Stimulated activated CD8-positive, alpha-beta memory T cell treated with anti-CD3 and anti-CD28 coated beads, Interleukin-2, amount 100 ng/mL, for 48 hours (primary cell): ENCODE measurements at places on chromosomes 16 and 17.

GRCh38 chr17:49337884-49338283, 24.2 kb downstream of the ZNF652 start:
- DNase-seq, result no peak

GRCh38 chr16:48978501-48978900, 303.1 kb downstream of the CBLN1 start:
- DNase-seq, result no peak

DNA sequence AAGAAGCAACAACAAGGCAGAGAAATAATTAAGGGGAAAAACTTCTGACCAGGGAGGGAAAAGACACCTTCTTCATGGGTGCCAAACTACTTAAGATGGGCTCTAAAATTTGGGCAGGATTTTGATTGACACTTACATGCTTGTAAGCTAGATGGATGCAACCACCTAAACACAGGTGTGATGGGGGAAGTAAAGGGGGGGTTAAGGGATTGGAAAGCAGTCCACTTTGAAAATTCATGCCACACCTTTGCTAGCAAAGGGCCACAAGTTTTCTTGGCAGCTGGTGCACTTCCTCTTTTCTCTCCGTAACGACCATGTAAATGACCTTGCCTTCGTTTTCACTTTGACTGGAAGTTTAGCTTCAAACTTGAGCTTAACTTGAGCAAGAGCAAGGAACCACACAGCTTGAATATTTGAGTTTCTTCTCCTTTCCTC, 14.3 kb upstream of the PRKAR1A start:
- DNase-seq, result no peak

DNA sequence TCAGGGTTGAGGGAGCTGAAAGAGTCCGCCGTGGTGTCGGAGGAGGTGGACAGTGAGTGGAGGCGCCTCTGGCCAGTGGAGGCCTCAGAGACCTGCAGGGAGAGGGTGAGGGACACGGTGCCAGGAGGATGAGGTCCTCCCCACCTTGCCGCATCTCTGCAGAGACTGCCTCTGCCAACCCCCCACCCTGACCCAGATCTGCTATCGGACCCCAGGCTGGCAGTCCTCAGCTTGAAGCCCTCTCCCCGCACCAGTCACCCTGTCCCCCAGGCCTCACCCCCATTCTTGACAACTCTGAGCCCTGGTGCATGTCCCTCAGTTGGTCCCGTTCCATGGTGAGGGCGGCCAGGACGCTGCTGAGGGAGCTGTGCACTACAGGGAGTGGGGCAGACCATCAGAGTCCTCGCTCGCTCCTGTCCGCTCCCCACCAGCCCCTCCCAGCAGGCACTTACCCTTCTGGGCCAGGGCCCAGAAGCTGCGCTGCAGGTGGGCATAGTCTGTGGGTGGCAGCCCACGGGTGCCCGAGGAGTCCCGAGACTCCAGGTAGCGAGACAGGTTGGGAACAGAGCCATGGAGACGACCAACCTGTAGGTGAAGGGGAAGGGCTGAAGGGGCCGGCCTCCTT, 5.4 kb downstream of the OSBPL7 start:
- no peak for DNase-seq

- DNase-seq, result no peak
Observed at GRCh38 chr17:9522074-9522473, 53.5 kb downstream of the STX8 start.

DNA sequence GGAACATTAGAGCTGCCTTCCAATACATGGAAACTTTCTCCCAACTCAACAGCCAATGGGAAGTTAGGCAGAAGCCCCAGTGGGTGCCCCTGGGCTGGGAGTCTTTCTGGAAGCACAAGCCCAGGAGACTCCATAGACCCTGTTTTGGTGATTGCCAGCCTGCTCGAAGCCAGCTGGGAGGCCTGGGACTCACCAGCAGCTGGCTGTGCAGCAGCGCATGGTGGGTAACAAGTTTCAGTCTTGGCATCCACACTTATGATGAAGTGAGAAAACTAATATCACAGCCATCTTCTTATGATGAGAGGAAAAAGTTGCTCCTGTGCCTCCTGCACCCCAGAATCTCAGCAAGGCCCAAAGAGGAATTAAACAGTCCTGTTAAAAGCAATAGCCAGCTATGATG, 522.5 kb upstream of the CDH5 start:
- DNase-seq, result no peak

DNA sequence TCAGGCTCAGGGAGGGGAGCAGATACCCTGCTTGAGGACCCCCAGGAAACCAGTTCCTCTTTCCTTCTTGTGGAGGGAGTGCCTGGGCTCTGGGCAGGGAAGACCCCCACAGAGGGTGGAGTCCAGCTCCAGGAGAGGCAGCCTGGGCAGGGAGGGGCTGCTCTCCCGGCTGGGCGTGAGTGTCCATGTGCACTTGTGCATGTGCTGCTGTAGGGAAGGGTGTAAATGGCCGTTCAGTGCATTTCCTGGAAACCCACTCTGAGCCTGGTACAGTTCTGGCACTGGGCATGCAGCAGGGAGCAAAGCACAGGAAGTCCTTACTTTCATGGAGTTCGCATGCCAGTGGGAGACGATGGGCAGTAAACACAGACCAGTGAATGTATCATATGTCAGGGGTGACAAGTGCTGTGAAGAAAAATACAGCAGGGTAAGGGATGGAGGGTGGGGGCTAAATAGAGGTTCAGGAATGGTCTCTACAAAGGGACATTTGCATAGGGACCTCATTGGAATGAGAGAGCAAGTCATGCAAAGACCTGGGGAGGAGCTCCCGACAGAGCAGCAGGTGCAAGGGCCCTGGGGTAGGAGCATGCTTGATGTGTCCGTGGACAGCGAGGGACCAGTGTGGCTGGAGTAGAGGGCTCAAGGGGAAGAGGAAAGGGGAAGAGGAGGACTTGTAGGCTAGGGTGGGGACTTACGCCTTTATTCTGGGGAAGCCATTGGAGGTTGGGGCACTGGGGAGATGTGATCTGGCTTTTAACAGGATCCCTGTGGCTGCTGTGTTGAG, 5.5 kb downstream of the STARD3 start:
- DNase-seq, result no peak

GRCh38 chr16:64412578-64413280, 709.1 kb downstream of the CDH11 start:
- no peak for DNase-seq

DNA sequence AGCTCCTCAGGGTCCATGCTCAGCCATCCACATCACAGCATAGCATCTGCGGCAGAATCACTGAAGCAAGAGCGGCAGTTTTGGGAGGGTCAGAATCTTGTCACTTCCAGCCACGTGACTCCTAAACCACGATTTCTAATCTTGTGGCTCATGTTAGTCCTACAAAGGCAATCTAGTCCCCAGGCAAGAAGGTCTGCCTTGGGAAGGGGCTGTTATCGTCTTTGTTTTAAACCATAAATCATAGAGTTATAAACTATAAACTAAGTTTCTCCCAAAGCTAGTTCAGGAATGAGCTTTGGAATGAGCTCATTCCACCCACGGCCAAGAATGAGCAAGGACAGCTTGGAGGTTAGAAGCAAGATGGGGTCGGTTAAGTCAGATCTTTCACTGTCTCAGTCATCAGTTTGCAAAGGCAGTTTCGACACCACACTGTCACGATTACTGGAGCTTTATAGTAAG, 20.8 kb upstream of the DNAH17 start:
- DNase-seq, result no peak

DNA sequence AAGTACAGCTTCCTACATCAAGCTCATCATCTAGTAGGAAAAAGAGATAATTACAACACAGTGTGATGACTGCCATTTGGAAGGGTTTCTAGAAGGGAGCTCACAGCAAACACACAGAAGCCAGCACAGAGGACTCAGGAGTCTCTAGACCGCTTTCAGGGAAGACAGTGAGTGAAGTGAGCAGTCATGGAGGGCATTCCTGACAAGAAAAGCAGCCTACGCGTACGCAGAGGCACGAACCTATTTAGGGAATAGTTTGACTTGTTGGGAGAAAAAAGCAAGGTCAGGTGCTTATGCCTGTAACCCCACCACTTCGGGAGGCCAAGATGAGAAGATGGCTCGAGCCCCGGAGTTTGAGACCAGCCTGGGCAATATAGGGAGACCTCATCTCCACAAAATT, 8.4 kb upstream of the HASPIN start:
- no peak for DNase-seq

DNA sequence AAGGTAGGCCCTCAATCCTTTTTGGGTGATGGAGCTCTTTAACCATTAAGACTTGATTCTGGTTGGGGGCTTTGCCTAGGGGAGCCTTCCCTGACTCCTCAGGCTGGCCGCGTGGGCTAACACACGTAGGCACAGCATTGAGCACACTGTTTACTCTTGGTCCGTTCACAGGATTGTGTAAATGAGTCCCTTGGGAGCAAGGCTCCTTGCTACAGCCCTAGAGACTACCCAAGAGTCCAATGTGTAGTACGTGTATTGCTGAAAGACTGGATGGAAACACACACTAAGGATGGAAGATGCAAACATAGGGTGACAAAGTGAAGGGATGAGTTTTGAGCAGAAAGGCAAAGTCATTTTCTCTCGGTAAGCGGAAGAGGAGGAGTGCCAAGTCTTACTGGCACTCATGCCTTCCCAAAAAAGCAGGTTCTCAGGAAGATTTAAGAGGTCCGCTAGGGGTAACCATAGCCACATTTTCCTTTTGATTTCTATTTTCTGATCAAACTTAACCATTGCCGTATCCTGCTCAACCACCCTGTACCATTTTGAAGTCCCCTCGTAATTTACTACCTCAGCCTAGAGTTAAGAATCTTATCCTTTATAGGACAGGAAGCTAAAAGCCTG, 911 bp upstream of the ITGA2B start:
- DNase-seq, result no peak

- DNase-seq, result no peak
Observed at GRCh38 chr17:6989779-6990178, 6.1 kb upstream of the ALOX12 start.

GRCh38 chr16:27408602-27409031, 6.6 kb downstream of the IL21R start:
- no peak for DNase-seq

GRCh38 chr16:23557779-23558702, 514 bp downstream of the UBFD1 start:
- DNase-seq, result no peak

DNA sequence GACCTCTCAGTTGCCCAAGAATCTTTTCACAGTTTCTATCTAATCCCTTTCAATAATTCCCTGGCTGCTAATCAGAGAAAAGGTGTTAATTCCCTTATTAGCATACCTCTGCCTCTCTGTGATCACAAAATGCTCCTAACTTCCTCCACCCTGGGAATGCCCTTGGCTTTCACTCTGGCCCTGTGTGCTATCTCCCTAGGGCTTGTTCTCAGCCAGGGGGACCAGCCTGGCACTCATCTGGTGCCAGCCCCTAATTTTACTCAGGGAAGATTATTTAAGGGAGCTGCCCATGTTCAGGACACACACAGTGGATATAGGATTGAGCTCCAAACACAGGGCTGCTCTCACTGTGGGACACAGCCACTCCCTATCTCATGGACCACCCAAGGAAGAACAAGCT, 225.2 kb downstream of the GRIN2A start:
- no peak for DNase-seq

DNA sequence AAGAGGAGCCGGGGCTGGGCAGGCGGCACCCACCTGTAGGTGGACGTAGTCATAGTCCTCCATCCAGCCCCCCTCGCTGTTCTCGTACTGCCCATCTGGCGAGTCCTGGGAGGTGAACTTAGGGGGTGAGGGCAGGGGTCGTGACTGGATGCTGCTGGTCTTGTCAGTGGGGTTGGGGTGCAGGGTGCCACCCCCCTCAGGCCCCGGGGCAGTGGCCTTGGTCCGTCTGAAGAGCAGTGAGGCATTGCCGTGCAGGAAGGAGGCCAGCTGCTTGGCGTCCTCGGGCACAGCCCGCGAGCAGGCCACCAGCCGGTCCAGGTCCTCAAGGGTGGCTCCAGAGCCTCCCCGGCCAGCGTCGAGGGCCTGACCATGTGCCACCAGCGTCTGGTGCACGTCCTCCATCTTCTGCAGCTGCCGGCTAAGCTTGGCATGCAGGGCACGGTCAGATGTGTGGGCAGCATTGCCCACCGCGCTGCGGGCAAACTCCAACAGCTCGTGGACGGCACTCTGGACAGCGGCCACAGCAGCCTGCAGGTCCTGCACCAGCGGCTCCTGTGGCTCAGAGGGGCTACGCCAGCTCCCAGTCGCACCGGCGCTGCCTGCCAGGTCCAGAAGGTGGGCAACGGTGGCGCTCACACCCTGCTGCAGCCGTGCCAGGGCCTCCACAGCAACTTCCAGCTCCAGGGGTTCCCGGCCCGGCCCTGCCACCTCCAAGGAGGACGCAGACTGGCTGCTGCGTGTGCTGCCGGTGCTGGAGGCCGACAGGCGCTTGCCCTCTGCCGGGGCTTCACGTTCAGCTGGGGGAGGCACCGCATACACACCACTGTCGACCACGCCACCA, 16.3 kb downstream of the CTRB1 start:
- no peak for DNase-seq

DNA sequence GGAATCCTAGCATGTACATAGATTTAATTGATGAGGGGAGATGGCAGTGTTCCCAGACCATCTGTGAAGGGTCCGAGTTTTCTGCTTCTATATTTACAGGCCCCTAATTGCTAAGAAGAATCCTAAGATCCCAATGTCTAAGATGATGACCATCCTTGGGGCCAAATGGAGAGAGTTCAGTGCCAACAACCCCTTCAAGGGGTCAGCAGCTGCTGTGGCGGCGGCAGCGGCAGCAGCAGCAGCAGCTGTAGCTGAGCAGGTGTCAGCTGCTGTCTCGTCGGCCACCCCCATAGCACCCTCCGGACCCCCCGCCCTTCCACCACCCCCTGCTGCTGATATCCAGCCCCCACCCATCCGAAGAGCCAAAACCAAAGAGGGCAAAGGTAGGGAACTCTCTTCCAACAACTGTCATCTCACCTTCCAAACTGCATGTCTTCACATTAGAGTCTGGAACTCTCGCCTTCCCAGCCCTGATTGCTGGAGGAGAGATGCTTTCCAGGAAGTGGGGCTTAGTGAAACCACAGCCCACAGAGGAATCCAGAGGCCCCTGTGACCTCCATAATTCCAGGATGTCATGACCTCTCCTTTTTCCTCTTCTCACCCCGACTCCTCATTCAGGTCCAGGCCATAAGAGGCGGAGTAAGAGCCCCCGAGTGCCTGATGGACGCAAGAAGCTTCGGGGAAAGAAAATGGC, 4.7 kb downstream of the CHD3 start:
- DNase-seq, result no peak
